ENCODE measurements at places on chromosomes 6 and 20.

DNA sequence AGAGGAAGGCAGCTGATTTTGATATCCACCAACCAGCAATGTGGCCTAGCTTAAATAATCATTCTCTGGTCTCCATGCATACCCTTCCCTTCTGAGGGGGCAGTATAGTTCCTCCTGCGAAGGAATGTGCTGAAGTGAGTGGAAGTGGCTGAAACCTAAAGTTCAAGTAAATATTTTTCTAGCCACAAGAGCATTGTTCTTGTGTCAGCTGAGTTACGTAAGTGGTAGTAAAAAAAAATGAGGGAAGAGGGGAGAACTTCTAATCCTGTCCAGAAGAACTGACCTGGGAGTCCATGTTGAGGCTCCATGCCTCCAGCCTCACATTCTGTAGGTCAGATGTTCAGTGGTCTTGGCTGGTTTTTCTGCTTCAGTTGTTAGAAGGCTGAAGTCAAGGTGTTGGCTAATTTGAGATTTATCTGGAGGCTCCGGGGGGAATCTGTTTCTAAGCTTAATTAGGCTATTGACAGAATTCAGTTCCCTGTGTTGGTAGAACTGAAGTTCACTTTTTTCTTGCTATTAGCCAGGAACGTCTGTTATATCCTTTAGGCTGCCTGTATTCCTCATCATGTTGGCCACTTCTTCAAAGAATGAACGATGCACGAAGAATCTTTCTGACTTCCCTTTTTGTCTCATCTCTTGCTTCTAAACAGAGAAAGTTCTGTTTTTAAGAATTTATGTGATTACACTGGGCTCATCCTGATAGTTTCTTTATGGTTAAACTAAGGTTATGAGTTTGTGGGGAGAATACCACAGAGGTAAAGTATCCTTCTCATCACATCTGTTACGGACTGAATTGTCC is 207.1 kb upstream of the PRSS16 start:
- DNase-seq, result no peak

DNA sequence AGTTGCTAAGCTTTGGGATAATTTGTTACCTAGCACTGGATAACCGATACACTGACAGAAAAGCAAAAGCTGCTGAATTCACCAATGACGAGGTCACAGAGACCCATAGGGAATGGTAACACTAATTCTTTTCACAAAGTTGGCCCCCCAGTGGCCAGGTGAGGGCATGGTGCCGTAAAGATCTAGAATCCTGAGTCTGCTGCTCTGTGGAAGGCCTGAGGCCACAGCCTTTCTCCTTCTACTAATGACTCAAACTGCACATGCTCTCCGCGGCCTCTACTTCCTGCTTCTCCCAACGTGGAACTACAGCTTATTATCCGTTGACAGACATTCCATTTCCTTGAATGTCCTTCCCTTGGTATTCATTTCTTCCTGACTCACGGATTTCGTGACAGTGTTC is 127.1 kb downstream of the OPRM1 start:
- DNase-seq, result no peak

- DNase-seq, result no peak
Measured at GRCh38 chr6:132812255-132812732, 2.1 kb upstream of the RPS12 start.

DNA sequence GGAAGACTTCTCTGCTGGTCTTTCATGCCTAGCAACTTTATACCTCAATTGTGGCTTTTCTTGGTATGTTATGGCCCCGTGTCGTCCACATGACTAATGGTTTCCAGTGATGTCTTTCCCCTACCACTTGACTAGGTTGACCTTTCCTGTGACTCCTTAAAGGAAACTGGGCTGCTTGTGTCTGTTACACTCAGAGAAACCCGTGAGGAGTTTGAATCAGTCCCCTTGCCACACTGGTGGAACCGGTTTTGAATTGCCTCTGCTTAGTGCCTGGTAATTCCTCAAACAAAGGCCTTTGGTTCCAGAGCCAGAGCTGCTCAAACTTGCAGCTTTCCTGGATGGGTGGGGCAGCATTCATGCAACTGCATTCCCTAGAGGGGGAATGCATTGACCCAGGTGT is 21.9 kb downstream of the ECT2L start:
- DNase-seq, result no peak

DNA sequence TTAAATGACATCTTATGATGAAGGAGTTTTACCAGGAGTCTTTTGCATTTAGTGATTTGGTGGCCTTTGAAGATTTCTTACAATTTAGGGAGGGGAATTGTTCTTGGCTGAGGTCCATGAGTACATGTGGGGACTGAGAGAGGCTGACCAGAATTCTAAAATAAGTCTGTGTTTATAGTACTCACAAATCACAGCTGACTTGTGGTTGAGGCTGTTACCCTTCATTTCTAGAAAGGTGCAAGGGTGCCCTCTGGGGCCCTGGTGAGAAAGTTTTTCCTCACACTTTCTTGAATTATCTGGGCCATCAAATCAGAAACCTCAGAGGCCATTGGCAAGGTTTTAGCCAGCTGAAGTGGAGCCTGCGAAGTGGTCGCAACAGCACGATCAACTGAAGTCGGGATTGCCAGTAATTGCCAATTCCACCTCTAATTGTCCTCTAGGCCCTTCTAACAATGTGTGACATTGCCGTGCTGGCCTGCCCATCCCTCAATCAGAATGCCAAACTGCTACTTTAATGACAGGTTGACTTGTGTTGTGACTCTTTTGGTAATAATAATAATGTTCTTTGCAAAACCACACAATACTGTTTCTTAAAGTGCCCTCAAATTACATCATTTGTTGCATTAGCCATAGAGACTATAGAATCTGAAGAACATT is 221.6 kb downstream of the OGFRL1 start:
- DNase-seq, result peak; percentile 59

- DNase-seq, result no peak
Measured at GRCh38 chr20:44756011-44756688, 10.5 kb downstream of the KCNK15 start.

DNA sequence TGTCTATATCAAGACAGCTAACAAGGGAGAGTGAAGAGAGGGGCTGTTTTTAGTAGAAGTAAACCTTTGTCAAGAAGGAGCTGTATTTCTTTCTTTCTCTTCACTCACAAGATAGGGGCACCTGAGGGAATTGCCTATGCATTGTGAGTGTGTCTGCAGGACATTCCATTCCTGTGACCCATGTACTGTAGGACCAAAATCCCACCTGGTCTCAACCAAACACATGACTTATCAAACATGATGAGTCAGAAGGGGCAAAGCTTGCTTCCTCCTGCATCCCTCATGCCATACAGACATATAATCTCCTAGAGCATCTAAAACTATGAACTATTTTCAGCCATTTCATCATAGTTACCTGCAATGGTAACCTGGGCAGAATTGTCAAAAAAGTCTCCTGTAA is 21.8 kb downstream of the PKHD1 start:
- no peak for DNase-seq

- DNase-seq, result peak; percentile 83
Measured at GRCh38 chr6:140441256-140441655, 1066.8 kb upstream of the CITED2 start.

DNA sequence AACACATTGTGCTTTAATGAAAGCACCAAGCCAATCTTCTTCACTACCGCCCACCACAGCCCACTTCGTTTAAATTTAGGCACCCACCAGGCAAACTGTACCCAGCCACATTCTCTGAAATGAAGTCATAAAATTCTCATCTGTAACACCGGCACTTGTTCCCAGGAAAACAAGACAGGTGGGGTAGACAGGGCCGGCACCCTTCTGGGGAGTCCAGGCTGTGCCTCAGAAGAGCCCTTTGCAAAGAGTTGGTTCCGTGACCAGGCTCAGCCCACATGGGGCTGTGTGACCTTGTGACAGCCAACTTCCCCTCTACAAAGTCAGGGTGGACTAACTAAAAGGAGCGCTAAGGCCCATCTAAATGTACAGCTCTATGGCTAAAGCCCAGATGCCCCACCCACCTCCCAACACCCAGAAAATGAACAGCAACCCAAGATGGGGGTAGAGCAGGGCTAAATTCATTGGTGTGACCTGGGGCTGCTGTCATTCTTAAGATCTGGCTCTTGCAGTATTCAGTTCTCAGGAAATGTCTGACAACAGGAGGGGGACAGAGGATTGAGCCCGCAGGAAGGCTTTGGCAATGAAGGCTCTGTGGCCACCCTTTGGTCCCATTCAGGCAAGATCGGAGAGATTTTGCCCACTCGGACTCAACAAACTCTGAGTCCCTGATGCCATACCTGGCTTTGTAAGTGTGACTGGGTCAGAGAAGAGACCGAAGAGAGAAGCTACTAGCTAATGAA is 56.7 kb downstream of the TRERF1 start:
- DNase-seq, result no peak

- DNase-seq, result no peak
Measured at GRCh38 chr20:25504366-25505135, 80.8 kb downstream of the NINL start.

- DNase-seq, result no peak
Measured at GRCh38 chr20:23630392-23630849, 7.3 kb downstream of the CST3 start.

GRCh38 chr20:62367136-62367632 is at the start of gene LAMA5:
Gene LAMA5, minus strand, starts transcription at chr20:62367312. Its CDS starts 67 bp downstream, at chr20:62367245.
- no peak for DNase-seq

DNA sequence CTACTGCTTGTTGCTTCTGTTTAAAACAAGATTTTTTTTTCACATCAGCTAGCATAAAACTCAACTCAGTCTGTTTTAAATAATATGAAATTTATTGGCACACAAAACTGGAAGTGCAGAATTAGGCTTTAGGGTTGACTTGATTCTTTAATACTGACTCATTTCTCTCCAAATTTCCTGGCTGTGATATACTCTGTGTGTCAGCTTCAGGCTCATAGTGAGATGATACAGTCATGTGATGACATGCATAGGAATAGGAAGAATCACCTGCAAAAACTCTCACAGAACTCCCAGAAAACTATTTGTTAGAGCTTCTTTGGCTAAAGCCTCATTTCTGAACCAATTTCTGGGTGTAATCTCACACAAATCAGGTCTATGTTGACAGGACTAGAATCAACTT is 1068.0 kb upstream of the EPHA7 start:
- no peak for DNase-seq

DNA sequence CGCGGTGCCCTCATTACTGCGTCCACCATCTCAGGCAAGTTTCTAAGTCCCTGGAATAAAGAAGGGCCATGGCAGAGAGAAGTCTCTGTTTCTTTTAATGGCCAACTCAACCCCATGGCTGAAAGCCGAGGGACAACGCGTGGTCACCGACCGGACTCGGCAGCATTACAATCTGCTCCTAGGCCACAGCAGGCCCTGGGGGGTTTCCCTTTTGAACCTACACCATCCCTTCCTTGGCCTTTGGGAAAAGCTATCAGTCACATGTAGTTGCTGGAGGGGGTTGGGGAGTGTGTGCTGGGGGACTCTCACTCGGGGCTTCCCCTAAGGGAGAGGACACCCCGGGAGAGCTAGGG is 11.1 kb upstream of the FAM83C start:
- no peak for DNase-seq

GRCh38 chr6:15033850-15034203 is 212.0 kb upstream of the JARID2 start:
- no peak for DNase-seq

GRCh38 chr6:114520976-114521375 is 178.2 kb upstream of the HS3ST5 start:
- DNase-seq, result no peak

DNA sequence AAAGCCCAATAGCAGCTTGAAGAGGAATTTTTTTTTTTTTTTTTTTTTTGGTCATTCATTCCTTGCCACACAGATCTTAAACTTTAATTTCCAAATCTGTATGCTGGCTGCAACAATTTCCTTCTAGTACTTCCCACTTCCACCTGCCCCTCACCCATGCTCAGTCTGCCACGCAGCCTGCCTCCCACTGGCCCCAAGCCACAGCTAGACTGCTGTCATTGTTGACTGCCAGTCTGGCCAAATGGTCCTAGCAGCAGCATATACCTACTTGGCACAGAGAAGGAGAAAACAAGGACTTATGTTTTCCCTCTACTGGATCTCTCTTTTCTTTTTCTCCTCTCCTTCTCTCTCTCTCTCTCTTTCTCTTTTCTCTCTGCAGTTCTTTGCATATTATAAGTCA is 118.3 kb upstream of the HEY2 start:
- no peak for DNase-seq

- DNase-seq, result no peak
Measured at GRCh38 chr20:25453035-25453810, 45.8 kb downstream of the GINS1 start.

GRCh38 chr6:42960243-42961019 is at the start of gene GNMT:
Gene GNMT, plus strand, starts transcription at chr6:42960754. Its CDS starts 14 bp downstream, at chr6:42960768.
- no peak for DNase-seq

GRCh38 chr6:131910219-131910589 is 41.0 kb downstream of the CCN2 start:
- DNase-seq, result no peak

GRCh38 chr20:34824452-34824805 is 1.0 kb downstream of the NCOA6 start:
- no peak for DNase-seq

GRCh38 chr20:36604952-36605398 is 604 bp upstream of the RAB5IF start:
- DNase-seq, result no peak

DNA sequence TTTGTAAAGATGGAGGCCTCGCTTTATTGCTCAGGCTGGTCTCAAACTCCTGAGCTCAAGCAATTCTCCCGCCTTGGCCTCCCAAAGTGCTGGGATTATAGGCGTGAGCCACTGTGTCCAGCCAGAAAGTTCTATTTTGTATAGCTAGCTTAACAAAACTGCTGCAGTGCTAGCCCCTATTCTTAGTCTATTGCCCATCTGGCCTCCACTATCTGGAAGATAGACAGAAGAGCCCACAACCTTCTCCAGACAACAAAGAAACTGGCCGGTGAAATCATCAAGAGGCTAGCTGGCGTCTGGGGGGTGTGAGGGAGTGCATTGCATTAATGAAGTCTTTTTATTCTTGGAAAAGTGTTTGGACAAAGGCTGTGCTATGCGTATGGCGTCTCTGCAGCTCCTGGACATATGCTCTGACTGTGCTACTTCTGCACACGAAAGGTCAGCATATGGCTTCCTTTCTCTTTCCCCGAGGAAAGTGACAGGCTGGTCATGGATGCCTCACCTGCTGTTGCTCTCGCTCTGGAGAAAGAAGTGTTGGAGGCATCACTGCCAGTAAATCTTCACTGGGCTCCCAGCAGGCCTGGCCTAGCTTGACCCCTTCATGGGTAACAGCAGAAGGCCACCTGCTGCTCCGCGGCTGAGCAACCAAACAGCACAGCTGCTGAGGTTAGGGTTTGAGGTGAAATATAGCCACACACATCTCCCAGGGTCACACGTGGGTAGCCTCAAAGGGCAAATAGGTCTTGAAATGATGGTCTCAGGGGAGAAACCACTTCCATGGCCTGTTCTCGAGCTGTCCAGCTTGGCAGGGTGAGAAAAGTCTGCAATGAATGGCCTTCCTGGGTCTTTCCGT is 95.1 kb upstream of the IYD start:
- no peak for DNase-seq

- DNase-seq, result no peak
Measured at GRCh38 chr6:140731741-140732140, 1357.3 kb upstream of the CITED2 start.

DNA sequence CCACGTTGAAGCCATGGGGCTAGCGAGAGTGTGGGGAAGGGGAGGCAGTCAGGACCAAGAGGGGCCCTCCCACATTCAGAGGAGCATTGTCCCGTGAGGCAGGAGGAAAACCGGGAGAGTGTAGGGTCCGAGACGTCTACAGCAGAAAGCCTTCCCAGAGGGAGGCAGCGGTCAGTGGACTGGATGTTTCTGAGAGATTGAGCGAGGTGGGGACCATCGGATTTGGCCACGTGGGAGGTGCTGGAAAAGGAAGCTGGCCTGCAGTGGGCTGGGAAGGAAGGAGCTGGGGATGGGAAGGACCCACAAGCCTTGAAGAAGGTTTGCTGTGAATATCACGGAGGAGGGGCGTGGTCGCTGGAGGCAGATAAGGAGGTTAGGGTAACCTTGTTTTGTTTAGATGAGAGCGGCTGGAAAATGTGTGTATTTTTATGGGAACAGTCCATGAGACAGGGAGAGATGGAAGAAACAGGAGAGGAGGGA is 119.0 kb upstream of the RNF24 start:
- no peak for DNase-seq
